ENCODE measurements at places on chromosomes 4 and X.

- DNase-seq = no peak
- peaks cover 36% of the 10 kb centered on the region for H3K36me3 ChIP-seq
These were observed 90.0 kb downstream of the MAOA start for GRCh38 chrX:43745938-43746721.

GRCh38 chrX:154776753-154777152 lies 14.1 kb downstream of the DKC1 start:
- no peaks in the 10 kb centered on the region for H3K27me3 ChIP-seq
- no peak overlapping the region for H3K27ac ChIP-seq
- DNase-seq = no peak
- H3K4me3 ChIP-seq = no peak overlapping the region
- H3K36me3 ChIP-seq = peaks cover 54% of the 10 kb centered on the region

GRCh38 chr4:1187182-1187581 lies 14.8 kb upstream of the SPON2 start:
- no peak overlapping the region for H3K27ac ChIP-seq
- no peaks in the 10 kb centered on the region for H3K36me3 ChIP-seq
- peaks cover 17% of the 10 kb centered on the region for H3K4me1 ChIP-seq
- no peak for DNase-seq

DNA sequence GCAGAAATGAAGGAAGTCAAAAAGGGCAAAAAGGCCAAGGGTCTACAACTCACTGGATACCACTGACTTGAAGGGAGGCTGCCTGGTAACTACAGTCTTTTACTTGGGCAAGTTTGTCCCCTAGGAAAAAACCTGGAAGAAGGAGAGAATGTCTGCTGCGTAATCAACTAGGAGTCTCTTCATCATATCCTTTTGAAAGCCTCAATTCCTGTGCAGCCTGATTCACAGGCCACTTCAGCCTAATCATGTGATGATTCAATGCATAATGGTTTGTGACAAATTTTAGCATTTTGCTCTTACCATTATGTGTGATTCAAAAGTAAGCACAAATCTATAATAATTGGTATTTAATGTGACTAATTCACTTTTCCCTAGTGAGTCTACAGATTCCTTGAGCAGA lies 273.6 kb downstream of the FRMPD4 start:
- no peak for DNase-seq
- H3K4me1 ChIP-seq = no peaks in the 10 kb centered on the region
- H3K36me3 ChIP-seq = no peaks in the 10 kb centered on the region
- H3K27ac ChIP-seq = no peak overlapping the region
- H3K27me3 ChIP-seq = no peaks in the 10 kb centered on the region
- no peak overlapping the region for H3K4me3 ChIP-seq

DNA sequence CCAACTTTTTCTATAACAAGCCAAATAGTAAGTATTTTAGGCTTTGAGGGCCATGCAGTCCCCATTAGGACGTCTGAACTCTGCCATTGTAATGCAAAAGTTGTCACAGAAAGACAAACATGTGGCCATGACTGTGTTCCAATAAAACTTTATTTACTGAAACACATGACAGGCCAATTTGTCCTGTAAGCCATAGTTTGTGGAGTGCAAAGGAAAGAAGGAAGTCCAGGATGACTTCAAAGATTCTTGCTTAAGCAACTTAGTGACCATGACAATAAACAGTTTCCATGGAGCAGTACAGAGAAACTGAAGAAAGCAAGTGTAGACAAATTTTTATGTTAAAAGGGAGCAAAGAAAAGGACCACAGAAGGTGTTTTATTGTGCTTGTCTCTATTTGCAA lies 35.0 kb upstream of the MYOZ2 start:
- DNase-seq = no peak
- H3K27ac ChIP-seq = no peak overlapping the region
- H3K4me3 ChIP-seq = no peak overlapping the region

DNA sequence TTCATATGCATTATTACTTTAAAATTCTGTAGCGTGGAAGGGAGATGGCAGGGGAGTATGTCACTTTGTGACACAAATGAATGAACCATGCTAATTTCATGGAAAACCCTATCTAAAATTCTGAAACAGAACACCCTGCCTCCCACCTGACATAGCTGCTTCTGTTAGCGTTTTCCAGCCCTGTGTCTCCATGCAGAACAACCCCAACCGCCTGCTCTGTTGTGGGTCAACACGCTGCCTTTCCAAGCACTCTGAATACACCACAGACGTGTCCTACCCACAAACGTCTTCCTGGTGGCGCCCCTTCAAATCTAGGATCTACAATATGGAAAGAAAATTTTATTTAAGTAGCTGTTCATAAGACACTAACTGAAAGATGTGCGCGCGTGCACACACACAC lies 238.6 kb downstream of the TRIML1 start:
- H3K36me3 ChIP-seq = no peaks in the 10 kb centered on the region
- H3K4me3 ChIP-seq = no peak overlapping the region
- H3K27ac ChIP-seq = no peak overlapping the region

DNA sequence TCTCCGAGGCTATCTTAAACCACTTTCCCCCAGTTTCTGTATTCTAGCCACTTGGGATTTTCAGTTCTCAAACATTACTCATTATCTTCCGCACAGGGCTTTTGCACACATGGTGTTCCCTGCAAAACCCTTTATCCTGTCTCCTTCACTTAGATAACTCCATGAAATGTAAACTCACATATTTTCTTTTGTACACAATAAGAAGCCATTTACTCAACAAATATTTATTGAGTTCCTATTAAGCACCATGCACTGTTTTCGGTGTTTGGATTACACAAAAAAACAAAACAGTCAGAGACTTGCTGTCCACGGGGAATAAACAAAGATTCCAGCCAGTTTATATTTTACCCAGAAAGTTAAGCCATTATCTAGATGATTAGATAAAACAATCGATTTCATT lies 42.5 kb upstream of the UNC5C start:
- H3K4me1 ChIP-seq = no peaks in the 10 kb centered on the region
- H3K27me3 ChIP-seq = no peaks in the 10 kb centered on the region
- no peak overlapping the region for H3K27ac ChIP-seq
- DNase-seq = no peak
- no peak overlapping the region for H3K4me3 ChIP-seq
- H3K36me3 ChIP-seq = no peaks in the 10 kb centered on the region

GRCh38 chr4:58602731-58603359 lies 1492.7 kb upstream of the IGFBP7 start:
- H3K4me3 ChIP-seq = no peak overlapping the region
- no peaks in the 10 kb centered on the region for H3K27me3 ChIP-seq
- H3K27ac ChIP-seq = no peak overlapping the region
- H3K4me1 ChIP-seq = no peaks in the 10 kb centered on the region
- H3K36me3 ChIP-seq = no peaks in the 10 kb centered on the region

- H3K27ac ChIP-seq = no peak overlapping the region
- no peak overlapping the region for H3K4me3 ChIP-seq
- no peaks in the 10 kb centered on the region for H3K27me3 ChIP-seq
- no peaks in the 10 kb centered on the region for H3K4me1 ChIP-seq
- DNase-seq = no peak
- H3K36me3 ChIP-seq = no peaks in the 10 kb centered on the region
These were observed 1050.6 kb upstream of the GRIA3 start for GRCh38 chrX:122133478-122133877.

GRCh38 chrX:128599632-128600031 lies 547.4 kb upstream of the ACTRT1 start:
- no peaks in the 10 kb centered on the region for H3K36me3 ChIP-seq
- no peak overlapping the region for H3K4me3 ChIP-seq
- no peak overlapping the region for H3K27ac ChIP-seq
- no peaks in the 10 kb centered on the region for H3K4me1 ChIP-seq
- no peak for DNase-seq
- H3K27me3 ChIP-seq = no peaks in the 10 kb centered on the region

GRCh38 chr4:141686146-141686775 lies 49.9 kb downstream of the IL15 start:
- no peaks in the 10 kb centered on the region for H3K27me3 ChIP-seq
- no peak for DNase-seq
- no peak overlapping the region for H3K27ac ChIP-seq
- H3K36me3 ChIP-seq = no peaks in the 10 kb centered on the region

DNA sequence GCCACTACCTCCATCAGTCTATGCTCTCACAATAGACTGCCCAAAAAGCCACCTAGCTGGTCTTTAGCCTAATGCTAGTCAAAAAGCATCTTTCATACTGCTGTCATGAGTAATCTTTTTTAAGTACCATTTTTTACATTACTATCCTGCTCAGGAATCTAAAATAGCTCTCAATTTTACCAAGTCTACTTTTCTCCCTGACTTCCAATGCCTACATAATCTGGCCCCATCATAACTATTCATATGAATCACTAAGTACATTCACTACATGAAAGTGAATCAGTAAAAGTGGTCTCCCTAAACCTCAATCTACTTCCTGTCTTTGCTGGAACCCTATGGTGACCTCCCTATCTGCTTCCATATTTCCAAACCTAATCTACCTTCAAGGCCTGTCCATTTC lies 105.9 kb downstream of the THOC2 start:
- no peak for DNase-seq
- no peak overlapping the region for H3K27ac ChIP-seq
- H3K27me3 ChIP-seq = no peaks in the 10 kb centered on the region
- H3K36me3 ChIP-seq = peaks cover 85% of the 10 kb centered on the region

- H3K27ac ChIP-seq = no peak overlapping the region
- no peak for DNase-seq
- H3K4me3 ChIP-seq = no peak overlapping the region
- no peaks in the 10 kb centered on the region for H3K4me1 ChIP-seq
- H3K27me3 ChIP-seq = no peaks in the 10 kb centered on the region
- no peaks in the 10 kb centered on the region for H3K36me3 ChIP-seq
These were observed 44.6 kb upstream of the VEGFC start for GRCh38 chr4:176837169-176837895.

GRCh38 chrX:124240422-124240821 lies 92.0 kb upstream of the TEX13D start:
- no peak for DNase-seq
- no peak overlapping the region for H3K4me3 ChIP-seq
- H3K27me3 ChIP-seq = no peaks in the 10 kb centered on the region
- no peaks in the 10 kb centered on the region for H3K4me1 ChIP-seq
- no peaks in the 10 kb centered on the region for H3K36me3 ChIP-seq

DNA sequence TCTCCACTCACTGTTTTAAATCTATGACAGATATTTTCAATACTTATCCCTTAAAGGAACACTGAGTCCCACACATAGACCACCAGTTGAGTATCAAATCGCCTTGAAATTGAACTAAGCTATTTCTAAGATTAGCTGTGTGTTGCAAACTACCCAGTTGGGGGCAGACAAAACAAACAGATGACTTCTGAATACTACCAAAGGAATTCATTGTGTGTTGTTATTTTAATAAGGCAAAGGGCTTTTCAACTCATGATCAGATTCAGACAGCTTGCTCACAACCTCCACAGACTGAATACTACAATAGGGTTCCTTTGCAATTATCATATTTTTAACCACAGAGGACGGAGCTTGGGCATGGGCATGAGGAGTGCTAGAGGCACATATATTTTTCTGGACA lies 283.0 kb upstream of the GPC4 start:
- H3K36me3 ChIP-seq = no peaks in the 10 kb centered on the region
- no peak overlapping the region for H3K27ac ChIP-seq
- no peak for DNase-seq
- H3K4me1 ChIP-seq = no peaks in the 10 kb centered on the region
- H3K27me3 ChIP-seq = no peaks in the 10 kb centered on the region

- H3K27ac ChIP-seq = no peak overlapping the region
- no peaks in the 10 kb centered on the region for H3K27me3 ChIP-seq
- no peaks in the 10 kb centered on the region for H3K36me3 ChIP-seq
- no peak overlapping the region for H3K4me3 ChIP-seq
- no peaks in the 10 kb centered on the region for H3K4me1 ChIP-seq
These were observed 27.1 kb upstream of the MAP9 start for GRCh38 chr4:155403886-155404285.

DNA sequence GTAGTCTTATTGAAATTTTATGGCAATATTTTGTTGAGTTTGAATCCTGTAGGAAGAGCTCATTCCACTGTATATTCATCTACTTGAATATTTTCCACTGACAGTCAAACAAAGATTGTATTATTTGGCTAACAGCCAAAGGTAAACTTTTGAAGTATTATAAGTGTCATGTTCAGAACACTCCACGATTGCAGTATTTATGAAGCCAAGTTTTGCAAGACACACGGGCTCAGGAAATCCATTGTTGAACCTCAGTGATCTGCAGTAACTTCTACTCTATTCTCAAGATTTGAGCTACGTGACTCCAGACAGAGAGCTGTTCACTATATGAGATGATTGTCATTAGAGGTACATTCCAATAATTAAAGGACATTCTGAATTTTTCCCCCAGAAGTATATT lies 302.7 kb upstream of the ADGRL3 start:
- no peak overlapping the region for H3K4me3 ChIP-seq
- peaks cover 5% of the 10 kb centered on the region for H3K4me1 ChIP-seq
- no peaks in the 10 kb centered on the region for H3K36me3 ChIP-seq

- no peak overlapping the region for H3K4me3 ChIP-seq
- no peak overlapping the region for H3K27ac ChIP-seq
- H3K36me3 ChIP-seq = peaks cover 48% of the 10 kb centered on the region
- H3K4me1 ChIP-seq = peaks cover 69% of the 10 kb centered on the region
- H3K27me3 ChIP-seq = no peaks in the 10 kb centered on the region
These were observed 19.3 kb downstream of the SCARB2 start for GRCh38 chr4:76194325-76194724.

Data from lower lobe of right lung (tissue), 2 donors.